Spleen (tissue), 13 donors: ENCODE measurements at places on chromosomes 1 and 21. TPM values are rescaled to one million over a fixed set of nuclear protein-coding genes. Genes with fewer than 3 reads are reported as not detected.

Gene DNAI4
- 5.6 TPM for total RNA-seq

Gene IQCC
- total RNA-seq: 1.2 TPM

GRCh38 chr1:156461781-156462647 is 38.6 kb downstream of the MEF2D start:
- no peaks in the 10 kb centered on the region for H3K27me3 ChIP-seq
- no peak for DNase-seq
- peaks cover 4% of the 10 kb centered on the region for H3K4me1 ChIP-seq
- no peak overlapping the region for H3K27ac ChIP-seq
- H3K36me3 ChIP-seq: peaks cover 20% of the 10 kb centered on the region

- H3K4me3 ChIP-seq: no peak overlapping the region
- H3K4me1 ChIP-seq: no peaks in the 10 kb centered on the region
- no peaks in the 10 kb centered on the region for H3K27me3 ChIP-seq
- H3K36me3 ChIP-seq: no peaks in the 10 kb centered on the region
- DNase-seq: no peak
These were observed 166.2 kb upstream of the PLXNA2 start for GRCh38 chr1:208410409-208410808.

- H3K4me1 ChIP-seq: peaks cover 3% of the 10 kb centered on the region
- H3K27ac ChIP-seq: no peak overlapping the region
- H3K36me3 ChIP-seq: no peaks in the 10 kb centered on the region
- H3K27me3 ChIP-seq: no peaks in the 10 kb centered on the region
These were observed 10.0 kb upstream of the C1orf115 start for GRCh38 chr1:220680085-220680687.

- peaks cover 47% of the 10 kb centered on the region for H3K4me1 ChIP-seq
- H3K27me3 ChIP-seq: no peaks in the 10 kb centered on the region
- H3K4me3 ChIP-seq: no peak overlapping the region
- H3K36me3 ChIP-seq: no peaks in the 10 kb centered on the region
- no peak for DNase-seq
- H3K27ac ChIP-seq: peak overlapping the region; percentile 56
These were observed 87.9 kb downstream of the CDC14A start for GRCh38 chr1:100440075-100440809.

- peak overlapping the region; percentile 77 for H3K27ac ChIP-seq
- DNase-seq: no peak
- no peak overlapping the region for H3K4me3 ChIP-seq
- no peaks in the 10 kb centered on the region for H3K36me3 ChIP-seq
These were observed 216.9 kb upstream of the SAMSN1 start for GRCh38 chr21:14762734-14763694.

GRCh38 chr1:205172729-205173366 is 38.7 kb downstream of the DSTYK start:
- no peak overlapping the region for H3K4me3 ChIP-seq
- DNase-seq: no peak
- H3K4me1 ChIP-seq: peaks cover 4% of the 10 kb centered on the region
- H3K27me3 ChIP-seq: no peaks in the 10 kb centered on the region
- H3K36me3 ChIP-seq: peaks cover 11% of the 10 kb centered on the region
